ENCODE measurements at places on chromosomes 13 and 19.
A peak's percentile ranks its signal among the peaks of the same experiment; 100 is the strongest.

GRCh38 chr19:11093689-11094238, 4.5 kb downstream of the LDLR start:
- no peak for DNase-seq

DNA sequence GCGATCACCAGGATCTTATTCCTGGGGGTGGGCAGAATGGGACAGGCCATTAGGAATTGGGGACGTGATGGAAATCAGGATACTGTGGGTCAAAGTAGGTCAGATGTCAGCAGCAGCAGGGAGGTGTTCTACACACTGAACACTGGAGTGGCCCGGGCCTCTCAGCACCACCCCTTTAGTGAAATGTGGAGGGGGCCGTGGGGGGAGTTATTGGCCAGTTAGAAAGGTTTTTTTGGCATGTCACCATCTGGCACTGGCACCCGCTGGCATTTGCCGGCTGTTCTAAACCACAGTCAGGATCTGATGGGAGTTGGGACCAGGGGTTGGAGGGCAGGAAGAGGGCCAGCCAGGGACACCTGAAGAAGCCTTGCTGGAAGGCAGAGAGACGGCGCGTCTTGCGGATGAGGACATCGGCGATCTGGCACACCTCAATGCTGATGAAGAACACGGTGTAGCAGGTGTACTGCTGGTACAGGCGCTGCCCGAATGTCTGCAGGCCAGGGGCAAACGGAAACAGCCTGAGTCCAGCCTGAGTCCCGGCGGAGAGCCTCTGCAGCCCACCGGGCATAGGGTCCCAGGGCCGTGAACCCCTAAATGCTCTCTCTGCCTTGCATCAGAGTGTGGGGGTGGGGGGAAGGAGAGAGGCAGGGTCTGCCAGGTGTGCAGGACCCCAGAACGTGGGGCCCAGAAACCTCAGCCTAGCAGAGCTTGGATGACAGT, 5.8 kb downstream of the TMEM147 start:
- no peak for DNase-seq

DNA sequence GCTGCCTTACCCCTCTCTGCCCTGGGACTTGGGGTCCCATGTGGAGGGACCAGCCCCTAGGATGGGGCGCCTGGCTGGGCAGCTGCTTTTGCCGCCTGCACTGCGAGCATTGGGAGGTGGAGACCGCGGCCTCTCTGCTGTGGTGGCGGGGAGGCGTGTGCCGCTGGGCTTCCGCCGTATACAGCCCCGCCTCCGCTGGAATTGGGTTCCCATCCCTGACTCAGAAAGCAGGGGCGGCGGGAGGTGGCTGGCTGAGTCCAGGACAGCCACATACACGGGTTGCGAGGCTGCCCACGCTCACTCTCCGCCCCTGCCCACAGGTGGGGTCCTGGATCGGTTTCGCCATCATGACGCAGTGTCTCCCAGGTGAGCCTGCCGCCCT, 6.6 kb downstream of the NDUFB7 start:
- DNase-seq, result no peak

DNA sequence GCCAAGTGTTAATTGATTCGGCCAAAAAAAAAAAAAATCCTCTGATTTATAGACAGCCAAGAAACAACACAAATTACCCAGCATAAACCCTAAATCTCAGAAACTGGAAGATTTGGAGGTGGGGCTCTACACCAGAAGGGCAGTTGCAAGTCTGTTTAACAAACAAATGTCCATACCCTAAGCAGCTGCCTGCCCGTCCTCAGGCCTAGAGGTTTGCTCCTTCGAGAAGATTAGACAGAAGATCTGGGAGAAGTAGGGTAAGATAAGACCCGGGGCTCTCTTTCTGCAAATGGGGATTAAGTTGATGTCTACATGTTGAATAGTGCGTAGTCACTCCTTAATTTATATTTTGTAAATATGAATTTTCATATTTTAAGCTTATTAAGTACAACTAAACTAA, 3.4 kb upstream of the N4BP2L1 start:
- no peak for DNase-seq

- no peak for DNase-seq
These were observed 33.4 kb downstream of the FAAP24 start for GRCh38 chr19:33005440-33005839.

DNA sequence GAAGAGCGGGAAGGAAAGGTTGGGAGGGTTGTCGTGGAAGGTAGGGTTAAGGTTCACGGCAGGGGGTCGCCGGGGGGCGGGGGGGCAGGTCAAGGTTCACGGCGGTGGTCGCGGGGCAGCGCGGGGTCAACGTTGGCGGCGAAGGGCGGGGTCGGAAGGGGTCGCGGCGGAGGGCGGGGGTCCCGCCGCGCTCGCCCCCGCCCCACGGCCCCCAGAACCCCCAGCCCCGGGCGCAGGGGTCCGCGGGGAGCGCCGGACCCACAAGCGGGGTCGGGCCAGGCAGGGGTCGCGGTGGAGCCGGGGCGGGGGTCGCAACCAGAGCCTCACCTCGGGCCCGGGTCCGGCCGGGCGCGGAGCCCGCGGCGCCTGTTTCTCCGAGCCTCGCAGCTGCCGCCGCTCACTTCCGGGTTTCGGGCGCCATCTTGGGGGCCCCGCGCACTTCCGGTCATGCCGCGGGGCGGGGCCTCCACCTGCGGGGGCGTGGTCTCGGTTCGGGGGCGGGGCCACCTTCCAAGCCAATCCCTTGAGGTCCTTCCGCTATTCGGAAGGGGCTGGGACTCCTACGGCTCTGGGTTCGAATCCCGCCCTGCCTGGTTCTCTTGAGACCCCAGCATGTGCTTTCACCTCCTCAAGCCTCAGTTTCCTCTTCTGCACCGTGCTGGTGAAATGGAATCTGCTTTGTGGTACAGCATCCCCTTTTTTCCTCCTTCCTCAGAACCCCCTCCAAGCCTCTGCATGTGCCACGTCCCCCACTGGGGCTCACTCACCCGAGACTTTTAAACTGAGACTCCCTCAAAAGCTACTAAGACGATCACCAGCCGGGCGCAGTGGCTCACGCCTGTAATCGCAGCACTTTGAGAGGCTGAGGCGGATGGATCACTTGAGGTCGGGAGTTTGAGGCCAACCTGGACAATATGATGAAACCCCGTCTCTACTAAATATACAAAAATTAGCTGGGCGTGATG, at the start of gene SBNO2:
SBNO2 (minus strand) TSS at position 424 of the 965 bp plus-strand sequence. CDS start 19,992 bp downstream, outside the sequence.
- DNase-seq, result peak; percentile 86

- no peak for DNase-seq
These were observed 6.3 kb downstream of the CACTIN start for GRCh38 chr19:3620145-3620816.

DNA sequence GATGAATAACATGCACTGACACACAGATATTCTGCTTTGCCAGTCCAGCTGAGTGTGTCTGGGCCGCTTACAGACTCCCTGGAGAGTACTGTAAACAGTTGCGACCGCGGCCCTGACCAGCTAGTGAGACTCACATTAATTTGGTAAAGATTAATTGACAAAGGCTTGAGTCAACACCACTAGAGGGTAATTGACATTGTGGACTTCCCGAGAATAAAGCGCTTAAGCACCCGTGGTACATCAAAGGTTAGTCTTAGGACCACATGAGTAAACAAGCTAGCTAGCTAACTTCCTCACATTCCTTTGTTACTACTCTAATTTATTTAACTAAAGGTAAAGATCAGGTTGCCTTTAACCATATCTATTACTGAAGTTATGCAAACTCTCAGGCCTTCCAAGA, 624.4 kb upstream of the ARGLU1 start:
- no peak for DNase-seq

DNA sequence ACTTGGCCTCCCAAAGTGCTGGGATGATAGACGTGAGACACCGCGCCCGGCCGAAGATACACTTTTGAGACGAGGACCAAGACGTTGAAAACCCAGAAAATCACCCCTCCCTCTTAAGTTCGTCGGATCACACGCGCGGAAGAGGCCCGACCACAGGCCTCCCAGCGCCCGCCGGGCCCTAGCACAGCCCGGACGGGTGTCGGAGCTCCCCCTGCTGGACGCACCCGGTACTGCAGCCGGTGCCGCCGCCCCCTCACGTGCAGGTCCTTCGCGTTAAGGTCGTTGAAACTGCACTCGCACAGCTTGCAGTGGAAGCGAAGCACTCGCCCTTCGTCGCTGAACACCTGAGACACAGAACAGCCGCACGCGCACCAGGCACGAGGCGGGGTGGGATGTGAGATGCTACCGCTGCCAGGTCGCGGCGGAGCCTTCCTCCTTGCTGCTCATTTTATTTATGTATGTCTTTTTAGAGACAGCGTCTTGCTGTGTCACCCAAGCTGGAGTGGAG, 35.7 kb upstream of the MATK start:
- DNase-seq, result peak; percentile 24

- DNase-seq, result no peak
These were observed 51.9 kb downstream of the GARRE1 start for GRCh38 chr19:34306213-34306661.

All from fibroblast of skin of abdomen (primary cell).